AG04449 (cell line): ENCODE measurements at places on chromosomes 6 and 20.
A peak's percentile ranks its signal among the peaks of the same experiment; 100 is the strongest.

- DNase-seq = no peak
These were observed 23.1 kb downstream of the ENPP3 start for GRCh38 chr6:131660195-131660594.

DNA sequence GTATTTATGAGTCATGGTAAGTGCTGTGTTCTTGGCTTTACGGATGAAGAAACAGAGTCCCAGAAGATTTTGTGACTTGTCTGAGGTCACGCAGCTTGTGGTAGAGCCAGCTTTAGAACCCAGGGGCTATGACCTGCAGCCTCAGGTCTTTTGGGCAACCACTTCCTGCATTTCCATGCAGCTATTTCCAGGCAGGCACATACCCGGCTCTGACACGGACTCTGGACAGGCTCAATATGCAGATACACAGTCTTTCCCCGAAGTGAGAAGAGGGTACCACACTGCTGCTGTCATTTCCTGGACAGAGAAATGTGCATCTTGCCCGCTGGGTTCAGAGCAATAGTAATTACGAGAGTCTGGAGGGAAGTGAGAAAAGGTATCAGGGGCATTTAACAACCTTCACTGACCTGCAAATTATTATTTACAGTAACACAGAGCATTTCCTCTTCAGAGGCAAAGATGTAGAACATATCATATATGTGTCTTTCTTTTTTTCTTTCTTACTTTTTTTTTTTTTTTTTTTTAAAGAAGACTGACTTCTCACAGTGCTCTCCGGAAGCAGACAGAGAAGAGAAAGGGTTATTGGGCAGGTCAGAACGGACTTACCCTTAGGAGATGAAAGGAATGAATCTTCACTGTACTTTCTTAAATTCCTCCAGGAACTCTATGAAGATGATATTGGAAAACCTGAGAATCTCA lies 185.1 kb downstream of the CLIC5 start:
- no peak for DNase-seq

DNA sequence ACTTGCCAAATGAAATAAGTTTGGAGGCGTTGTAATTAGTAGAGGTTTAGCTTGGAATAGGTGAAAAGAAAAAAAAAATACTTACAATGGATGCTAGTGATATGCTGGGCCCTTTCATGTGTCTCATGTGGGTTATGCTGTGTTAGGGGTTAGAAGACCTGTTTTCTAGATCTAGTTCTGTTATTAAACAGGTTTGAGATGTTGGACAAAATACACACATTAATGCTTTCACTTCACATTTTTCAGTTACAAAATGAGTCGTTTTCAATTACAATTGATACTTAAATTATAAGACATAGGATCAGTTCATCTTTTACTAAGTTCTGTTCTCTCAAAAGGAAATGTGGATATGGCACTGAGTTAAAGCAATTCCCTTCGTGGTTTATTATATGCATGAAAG lies 509.8 kb downstream of the EPM2A start:
- DNase-seq = no peak

DNA sequence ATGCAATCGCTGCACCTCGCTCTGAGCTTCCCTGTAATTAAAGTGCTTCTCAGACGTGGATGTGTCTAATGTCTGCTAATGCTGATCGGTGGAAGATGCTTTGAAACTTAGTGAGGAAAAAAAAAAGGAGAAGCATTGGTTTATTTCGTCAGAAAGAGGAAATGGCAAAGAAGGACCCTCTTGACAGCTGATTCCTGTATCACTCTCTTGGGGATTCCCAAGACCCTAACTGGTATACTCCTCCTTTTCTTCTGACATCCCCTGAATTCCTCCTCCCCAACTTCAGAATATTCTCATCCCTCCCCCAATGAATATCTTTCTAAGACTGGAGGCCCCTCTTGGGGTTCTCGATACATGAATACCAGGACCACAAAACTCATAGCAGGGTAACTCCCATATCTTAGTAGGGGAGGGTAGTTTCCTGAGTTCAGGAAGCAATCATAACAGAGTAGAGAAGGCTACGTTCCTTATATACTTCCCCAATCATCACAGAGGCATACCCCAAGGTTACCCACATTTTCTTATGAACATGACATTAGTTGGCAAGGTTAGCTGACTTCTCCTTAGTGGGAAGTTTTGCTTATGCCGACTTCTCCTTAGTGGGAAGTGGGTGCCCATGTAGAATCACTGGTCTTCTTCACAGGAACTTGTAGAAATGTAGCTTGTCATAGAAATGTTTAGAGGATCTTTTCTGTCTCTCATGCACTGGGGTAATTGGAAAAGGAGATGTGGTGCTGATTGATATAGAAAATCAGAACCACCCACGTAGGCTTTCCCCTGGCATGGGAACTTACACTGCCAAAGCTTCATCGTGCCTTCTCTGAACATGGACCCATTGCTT lies 63.8 kb upstream of the ATXN1 start:
- no peak for DNase-seq

DNA sequence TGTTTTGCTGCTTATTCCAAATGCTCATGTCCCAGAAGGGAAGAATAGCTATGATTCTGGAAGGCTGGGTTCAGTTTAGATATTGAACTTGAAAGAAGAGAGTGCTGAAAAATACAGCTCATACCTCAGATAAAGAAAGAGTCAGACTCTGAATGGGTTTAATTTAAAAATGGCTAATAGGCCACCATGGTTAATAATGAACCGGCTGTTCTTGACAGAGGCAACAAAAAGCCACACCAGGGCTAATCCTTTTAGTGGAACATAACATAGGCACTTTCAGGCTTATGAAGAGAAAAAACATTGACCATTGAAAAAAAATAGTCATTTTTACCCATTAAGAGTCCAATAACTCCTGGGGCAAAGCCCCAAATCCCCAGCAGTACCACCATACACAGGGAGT lies 59.4 kb downstream of the TNFRSF21 start:
- DNase-seq = no peak

DNA sequence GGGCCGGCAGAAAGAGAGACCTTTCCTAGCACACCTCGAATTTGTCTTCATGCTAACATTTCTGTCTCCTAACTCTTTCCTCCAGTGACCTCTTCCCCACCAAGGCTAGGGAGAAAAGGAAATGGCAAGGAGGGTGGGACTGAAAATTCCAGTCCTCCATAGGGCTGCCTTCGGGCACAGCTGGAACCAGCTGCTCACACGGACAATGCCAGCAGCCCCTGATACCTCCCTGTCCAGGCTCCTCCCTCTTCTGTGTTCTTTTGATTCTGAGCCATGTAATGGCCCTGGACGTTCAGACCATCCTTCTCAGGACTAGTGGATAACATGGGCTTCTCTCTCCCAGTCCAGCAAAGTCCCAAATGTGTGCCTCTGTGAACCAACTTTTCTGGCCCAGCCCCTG lies 29.1 kb upstream of the PHACTR3 start:
- no peak for DNase-seq

- no peak for DNase-seq
These were observed 55.0 kb downstream of the DAAM2 start for GRCh38 chr6:39847221-39847620.

GRCh38 chr20:658731-659291 lies 5.8 kb upstream of the SRXN1 start:
- no peak for DNase-seq

DNA sequence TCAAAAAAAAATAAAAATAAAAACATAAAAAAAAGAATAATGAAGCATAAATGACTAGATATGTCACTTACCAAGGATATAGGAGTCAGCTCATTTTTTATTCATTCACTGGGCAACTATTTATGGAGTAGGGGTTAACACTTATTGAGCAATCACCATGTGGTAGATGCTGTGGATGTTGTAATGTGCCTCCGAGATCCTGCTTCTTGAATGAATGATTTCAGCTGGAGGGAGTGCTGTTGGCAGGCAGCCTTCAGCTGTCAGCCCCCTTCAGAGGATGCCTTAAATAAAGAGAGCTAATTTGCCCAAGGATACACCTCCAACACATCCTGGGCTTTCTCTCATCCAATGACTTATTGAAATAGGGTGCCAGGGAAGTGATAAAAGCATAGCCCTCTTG lies 229.5 kb upstream of the DTNBP1 start:
- DNase-seq = no peak

DNA sequence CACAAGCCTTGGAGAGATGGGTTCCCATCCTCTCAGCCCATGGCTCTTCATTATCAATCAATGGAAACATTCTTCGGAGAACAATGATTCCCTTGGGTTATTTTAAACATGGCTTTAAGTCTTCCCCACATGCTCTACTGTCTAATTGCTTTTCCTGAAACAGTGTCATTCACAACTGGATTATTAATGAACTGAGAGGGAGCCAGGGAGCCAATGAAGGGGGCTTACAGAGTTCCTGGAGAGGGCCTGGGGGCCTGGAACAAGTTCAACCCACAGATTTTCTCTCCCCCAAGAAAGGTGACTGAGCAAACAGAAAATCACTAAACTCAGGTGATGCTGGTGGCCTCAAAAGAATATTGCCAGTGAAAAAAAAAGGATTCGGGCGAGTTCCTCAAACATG lies 1.3 kb upstream of the PPP1R16B start:
- no peak for DNase-seq

DNA sequence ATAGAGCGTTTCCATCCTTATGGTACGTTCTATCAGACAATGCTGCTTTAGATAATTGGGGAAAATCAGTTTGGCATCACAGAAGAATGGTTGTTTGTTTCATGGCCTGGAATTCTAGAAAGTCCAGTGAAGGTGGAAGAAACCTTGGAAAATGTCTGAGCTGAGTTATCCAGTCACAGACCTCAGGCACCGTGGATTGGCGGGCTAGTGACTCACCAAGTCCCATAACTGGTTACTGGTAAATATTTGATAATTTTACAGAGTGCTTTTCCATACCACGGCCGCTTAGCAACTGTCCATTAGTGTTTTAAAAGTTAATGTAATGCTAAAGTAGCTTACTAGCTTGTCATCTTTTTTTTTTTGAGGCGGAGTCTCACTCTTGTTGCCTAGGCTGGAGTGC lies 99.4 kb downstream of the SLC35B3 start:
- no peak for DNase-seq

- DNase-seq = no peak
These were observed 72.3 kb upstream of the CD2AP start for GRCh38 chr6:47405273-47405672.

DNA sequence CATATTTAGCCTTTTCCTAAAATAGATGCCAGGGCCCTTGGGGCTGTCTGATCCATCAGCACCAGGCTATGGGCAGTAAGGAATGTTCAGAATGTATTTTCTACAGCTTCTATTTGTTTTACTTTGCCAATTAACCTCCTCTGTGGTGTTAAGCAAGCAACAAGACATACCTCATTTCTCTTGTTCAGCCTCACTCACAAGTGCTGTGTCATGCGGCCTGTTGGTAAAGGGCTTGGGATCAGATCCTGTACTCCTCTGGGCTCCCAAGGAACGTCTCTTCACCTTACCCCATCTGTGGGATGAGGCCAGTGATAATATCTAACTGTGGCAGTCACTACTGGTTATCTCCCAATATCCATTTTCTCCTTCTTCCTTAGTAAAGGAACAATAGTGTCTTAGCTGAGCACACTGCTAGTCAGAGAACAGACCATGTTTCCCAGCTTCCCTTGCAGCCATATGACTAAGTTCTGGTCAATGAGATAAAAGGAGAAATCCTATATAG lies 7.0 kb upstream of the DSTN start:
- DNase-seq = peak; percentile 93

GRCh38 chr6:1797801-1798200 lies 188.1 kb downstream of the FOXC1 start:
- no peak for DNase-seq

DNA sequence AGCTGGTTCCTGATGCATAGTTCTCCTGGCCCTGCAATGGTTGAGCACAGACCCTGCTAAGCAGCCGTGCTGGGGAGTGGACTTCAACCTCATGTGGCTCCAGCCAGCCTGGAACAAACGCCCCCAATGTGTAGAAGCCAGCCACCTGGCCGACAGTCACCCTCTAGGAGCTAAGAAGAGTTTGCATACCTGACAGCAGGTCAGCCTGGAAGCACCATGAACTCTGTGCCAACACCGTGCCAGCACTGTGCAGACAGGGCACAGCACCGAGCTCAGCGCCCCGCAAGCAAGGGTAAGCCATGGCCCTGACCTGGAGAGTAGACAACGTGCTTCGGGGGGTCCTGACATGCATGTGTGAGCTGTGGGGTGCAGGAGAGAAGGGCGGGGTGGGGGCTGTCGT lies 356.3 kb downstream of the ZFAND3 start:
- no peak for DNase-seq

DNA sequence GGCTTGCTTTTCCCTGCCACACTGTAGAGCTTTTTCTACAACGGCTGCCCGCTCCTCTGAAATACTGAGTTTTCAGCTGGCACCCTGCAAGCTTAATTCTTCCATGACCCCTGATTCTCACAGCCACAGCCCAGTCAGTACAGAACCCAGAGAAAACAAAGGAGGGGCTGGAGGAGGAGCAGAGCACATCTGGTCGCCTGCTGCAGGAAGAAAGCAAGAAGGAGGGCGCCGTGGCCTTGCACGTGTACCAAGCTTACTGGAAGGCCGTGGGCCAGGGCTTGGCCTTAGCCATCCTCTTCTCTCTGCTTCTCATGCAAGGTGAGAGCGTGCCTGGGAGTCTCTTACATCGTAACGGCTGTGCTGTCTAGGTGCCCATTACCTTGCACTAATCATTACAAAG lies 11.3 kb downstream of the DLK2 start:
- no peak for DNase-seq

DNA sequence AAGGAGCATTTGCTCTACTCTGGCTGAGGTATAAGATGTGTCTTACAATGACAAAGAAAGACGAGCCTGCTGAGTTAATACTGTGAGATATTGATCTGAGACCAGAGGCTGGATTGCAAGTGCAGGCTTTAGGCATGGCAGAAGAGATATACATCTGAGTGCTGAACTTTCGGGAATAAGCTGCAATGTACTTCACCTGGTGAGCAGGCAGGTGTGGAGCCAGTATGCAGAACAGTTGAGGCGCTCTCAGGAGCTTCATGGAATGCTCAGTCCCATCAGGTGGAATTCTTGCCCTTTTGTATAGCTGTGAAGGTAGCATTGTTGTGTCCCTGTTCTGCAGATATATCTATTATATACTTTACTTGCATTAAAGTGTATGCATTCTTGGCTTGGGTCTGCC lies 179.3 kb upstream of the RIMS1 start:
- DNase-seq = no peak

DNA sequence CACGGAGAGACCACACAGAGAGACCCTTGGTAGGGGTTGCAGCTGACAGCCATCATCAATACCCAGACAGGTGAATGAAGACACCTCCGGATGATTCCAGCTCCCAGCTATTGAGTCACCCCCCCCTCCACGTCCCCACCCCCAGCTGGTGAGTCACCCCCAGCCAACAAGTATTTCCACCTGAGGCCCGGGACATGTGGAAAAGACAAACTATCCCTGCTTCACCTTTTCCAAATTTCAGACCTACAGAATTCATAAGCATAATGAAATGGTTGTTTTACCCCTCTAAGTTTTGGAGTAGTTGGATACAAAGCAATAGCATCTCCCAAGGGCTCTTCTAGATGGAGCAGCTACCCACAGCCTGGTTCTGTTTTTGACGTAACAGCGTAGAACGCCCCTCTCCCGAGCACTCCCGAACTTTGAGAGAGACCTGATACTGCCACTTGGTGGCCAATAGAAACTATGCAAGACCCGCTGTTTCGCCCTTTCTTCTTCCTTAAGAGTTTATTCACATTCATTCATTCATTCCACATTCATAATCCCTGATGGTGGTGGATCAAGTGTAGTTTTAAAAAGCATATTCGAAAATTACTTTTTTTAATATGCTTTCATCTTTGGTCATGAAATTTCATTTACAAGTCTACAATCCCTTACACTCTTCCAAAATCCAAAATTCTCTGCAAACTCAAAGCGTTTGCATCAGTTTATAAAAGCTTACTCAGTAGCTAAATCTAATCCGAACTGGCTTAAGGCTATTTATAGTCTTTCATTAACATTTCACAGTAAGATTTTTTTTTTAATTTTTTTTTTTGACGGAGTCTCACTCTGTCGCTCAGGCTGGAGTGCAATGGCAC lies 15.1 kb upstream of the PPP1R16B start:
- no peak for DNase-seq

GRCh38 chr20:63153254-63154221 lies 62.4 kb downstream of the YTHDF1 start:
- DNase-seq = no peak
